Hepatic stellate cell (primary cell): ENCODE measurements at places on chromosomes 5 and 9.

GRCh38 chr5:139513852-139514485 lies 31.4 kb upstream of the STING1 start:
- DNase-seq = no peak

GRCh38 chr5:139458580-139459407 lies 3.7 kb downstream of the ECSCR start:
- DNase-seq = peak; percentile 85

GRCh38 chr9:135085830-135086546 lies 1.5 kb upstream of the OLFM1 start:
- peak; percentile 84 for DNase-seq

DNA sequence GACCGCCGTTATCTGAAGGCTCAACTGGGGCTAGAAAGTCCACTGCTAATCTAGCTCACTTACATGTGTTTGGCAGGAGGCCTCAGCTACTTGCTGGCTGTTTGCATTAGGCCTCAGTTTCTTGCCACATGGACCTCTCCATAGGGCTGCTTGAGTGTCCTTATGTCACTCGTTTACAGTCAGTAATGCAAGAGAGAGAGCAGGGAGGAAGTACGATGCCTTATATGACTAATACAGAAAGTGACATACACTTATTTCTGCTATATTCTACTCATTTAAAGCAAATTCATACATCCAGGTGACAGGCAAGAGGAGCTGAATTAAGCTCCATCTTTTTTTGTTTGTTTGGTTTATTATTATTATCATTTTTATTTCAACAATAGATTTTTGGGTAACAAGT lies 179.6 kb downstream of the LURAP1L start:
- no peak for DNase-seq

- no peak for DNase-seq
These were observed 23.3 kb upstream of the RASGRF2 start for GRCh38 chr5:80936881-80937280.

DNA sequence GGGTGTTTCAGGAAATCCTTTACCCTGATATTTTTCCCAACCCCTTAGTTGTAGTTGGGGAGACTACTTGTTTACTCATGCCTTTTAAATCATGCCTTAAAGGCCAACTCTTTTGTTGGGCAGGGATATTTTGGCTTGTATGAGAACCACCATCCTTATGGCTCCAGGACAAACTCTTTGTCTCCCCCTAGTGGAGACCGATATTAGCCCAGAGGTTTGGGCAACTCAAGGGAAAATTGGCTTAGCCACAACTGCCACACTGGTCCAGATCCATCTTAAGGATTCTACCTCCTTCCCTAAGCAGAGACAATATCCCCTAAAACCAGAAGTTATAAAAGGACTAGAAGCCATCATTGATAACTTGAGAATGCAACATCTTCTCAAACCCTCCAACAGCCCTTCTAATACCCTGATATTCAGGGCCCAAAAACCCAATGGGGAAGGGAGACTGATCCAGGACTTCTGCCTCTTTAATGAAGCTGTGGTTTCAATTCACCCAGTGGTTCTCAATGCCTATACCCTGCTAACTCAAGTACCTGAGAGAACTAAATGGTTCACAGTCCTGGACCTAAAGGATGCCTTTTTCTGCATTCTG lies 100.9 kb upstream of the HCN1 start:
- DNase-seq = no peak

DNA sequence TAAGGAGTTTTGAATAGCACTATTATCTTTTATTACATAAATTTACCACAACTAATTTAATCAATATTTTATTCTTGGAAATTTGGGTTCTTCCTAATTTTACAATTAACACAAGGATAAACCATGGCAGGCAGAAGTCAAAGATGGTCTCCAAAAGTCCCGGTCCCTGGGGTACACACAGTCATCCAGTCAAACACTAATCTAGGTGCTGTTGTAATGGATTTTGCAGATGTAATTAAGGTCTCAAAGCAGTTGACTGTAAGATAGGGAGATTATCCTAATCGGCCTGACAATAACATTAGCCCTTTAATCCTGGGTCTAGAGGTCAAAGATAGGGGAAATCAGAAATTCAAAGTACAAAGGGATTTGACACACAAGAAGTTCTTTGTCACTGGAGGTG lies 57.5 kb upstream of the HTR1A start:
- no peak for DNase-seq

GRCh38 chr5:116892993-116893392 lies 318.4 kb upstream of the SEMA6A start:
- no peak for DNase-seq

DNA sequence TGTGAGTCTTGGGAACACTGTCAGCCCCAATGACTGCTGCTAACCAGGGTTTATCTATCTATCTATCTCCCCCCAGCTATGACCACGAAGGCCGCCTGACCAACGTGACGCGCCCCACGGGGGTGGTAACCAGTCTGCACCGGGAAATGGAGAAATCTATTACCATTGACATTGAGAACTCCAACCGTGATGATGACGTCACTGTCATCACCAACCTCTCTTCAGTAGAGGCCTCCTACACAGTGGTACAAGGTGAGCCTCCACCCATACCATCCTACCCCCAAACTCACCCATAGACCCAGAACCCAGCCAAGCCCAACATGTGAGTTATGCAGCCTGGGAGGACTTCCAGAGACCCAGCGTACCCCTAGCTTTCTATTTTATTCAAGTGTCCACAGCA lies 65.4 kb upstream of the WWC1 start:
- DNase-seq = no peak
